ENCODE measurements at places on chromosomes 11 and 22. TPM values are rescaled to one million over a fixed set of nuclear protein-coding genes. Genes with fewer than 3 reads are reported as not detected.

DNA sequence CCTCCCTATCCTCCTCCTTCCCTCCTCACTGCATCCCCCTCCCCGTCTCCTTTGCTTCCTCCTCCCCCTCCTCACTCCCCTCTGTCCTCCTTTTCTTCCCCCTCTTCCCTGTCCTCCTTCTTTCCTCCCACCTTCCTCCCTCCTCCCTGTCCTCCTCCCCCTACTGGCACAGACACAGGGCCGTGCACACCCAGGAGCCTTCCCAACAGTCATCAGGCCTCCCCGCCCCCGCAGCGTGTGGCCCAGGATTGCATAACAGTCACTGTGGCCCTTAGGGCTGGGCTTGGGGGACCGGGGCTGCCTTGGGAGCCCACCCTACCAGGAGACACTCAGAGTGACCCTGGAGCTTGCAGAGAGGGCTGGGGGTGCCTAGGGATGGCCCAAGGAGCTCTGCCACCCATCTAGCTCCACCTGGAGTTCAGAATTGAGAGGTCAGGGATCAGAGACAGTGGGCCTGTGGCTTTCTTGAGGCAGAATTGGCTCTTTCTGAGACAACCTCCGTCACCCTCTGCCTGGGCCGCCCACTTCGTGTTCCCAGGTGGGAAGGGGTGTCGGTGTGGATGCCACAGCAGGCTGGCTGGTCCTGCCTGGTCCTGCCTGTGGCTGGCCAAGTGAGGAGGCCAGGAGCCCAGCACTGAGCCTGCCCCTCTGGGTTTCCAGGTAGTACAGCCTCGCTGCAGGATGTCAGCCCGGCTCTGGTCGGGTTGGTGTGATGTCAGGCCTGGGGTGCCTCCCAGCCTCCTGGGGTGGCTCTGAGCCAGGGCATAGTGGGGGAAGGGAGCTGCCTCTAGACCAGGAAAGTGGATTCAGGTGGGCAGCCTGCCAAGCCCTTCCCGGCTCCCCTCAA is 1.6 kb downstream of the SPI1 start:
- no peak overlapping the region for H3K27ac ChIP-seq
- no peak for DNase-seq
- no peak overlapping the region for H3K4me3 ChIP-seq
- no peaks in the 10 kb centered on the region for H3K4me1 ChIP-seq

- DNase-seq = no peak
- no peaks in the 10 kb centered on the region for H3K27me3 ChIP-seq
- no peak overlapping the region for H3K27ac ChIP-seq
Measured at GRCh38 chr11:28268925-28269324, 160.7 kb downstream of the METTL15 start.

GRCh38 chr22:26025626-26026025 is 143.6 kb upstream of the SEZ6L start:
- H3K36me3 ChIP-seq = no peaks in the 10 kb centered on the region
- no peak for DNase-seq
- H3K4me3 ChIP-seq = no peak overlapping the region
- no peaks in the 10 kb centered on the region for H3K4me1 ChIP-seq

DNA sequence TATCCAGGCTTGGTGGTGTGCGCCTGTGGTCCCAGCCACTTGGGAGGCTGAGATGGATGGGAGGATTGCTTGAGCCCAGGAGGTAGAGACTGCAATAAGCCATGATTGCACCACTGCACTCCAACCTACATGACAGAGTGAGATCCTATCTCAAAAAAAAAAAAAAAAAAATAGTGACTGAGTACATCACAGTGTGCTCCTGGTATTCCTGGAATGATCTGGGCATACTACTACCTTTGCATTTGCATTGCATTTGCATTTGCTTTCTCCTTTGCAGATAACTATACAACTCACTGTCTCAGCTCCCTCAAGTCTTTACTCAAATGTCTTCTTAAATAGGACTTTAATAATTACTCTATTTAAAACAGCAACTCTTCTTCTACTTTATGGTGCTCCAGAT is 51.8 kb downstream of the DLG2 start:
- peaks cover 8% of the 10 kb centered on the region for H3K27me3 ChIP-seq
- no peaks in the 10 kb centered on the region for H3K4me1 ChIP-seq
- peaks cover 1% of the 10 kb centered on the region for H3K36me3 ChIP-seq
- no peak for DNase-seq

DNA sequence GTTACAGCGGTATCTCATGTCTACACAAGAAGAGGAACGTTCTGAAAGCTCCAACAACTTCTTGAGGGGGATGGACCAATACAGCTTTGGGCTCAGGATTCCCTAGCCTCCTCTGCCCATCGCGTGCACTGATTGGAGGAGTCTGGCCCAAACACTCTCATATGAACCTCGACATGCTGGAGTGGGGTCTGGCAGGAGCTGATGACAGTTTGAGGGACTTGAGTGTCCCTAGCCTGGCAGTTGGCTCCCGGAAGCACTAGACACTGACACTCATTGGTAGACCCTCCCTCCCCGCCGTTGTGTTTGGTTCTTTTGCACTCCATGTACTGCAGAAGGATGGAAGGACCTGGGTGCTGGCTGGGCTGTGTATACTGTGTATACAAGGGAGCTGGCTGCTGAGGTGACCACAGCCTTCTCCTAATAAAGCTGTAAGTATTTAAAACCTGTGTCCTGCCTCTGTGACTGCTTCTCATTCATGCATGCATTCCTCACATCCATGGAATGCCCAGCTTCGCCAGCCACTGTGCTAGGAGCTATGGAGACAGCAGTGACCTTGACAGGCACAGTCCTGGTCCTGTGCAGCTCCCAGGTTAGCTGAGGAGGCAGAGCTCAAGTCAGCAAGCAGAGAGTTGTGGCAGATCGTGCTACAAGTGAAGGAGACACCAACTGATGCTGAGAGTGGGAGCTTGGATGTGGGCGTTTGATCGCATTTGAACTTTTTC is 27.9 kb downstream of the ADAMTS15 start:
- no peak overlapping the region for H3K4me3 ChIP-seq
- H3K36me3 ChIP-seq = no peaks in the 10 kb centered on the region
- peak; percentile 31 for DNase-seq

DNA sequence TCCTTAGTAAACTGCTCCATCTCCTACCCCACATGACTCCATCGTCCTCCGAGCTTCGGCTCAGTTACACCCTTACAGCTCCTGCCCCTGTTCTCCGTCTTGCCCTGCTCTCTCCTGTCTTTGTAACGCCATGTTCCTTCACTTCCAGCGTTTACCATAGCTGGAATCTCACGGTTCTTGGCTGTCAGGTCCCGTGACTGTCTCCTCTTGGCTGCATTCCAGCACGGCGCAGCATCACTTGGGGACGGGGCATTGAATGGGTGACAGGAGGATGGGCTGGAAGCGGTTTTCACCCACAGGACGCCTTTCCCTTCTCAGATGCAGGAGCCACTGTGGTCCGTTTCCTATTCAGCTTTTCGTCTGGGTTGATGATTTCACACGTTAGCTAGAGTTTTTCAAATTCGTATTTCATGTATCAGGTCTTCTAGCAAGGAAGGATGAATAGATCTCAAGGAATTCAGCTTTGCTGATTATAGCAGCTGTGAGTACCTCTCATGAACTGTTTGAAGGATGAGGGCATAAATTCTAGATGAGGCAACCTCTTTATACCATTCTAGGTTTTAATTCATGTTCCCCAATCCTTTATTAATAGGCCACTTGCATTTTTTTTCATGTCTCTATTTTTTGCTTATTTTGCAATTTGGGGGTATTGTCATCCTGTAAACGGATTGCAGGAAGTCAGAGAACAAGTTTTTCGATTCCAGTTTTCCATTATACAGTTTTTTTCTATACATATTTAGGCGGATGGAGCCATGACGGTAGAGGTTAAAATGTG is 29.1 kb downstream of the ZBED4 start:
- H3K4me3 ChIP-seq = no peak overlapping the region
- H3K4me1 ChIP-seq = peaks cover 43% of the 10 kb centered on the region
- peak overlapping the region; percentile 4 for H3K27ac ChIP-seq
- no peak for DNase-seq
- H3K27me3 ChIP-seq = no peaks in the 10 kb centered on the region
- peaks cover 53% of the 10 kb centered on the region for H3K36me3 ChIP-seq

DNA sequence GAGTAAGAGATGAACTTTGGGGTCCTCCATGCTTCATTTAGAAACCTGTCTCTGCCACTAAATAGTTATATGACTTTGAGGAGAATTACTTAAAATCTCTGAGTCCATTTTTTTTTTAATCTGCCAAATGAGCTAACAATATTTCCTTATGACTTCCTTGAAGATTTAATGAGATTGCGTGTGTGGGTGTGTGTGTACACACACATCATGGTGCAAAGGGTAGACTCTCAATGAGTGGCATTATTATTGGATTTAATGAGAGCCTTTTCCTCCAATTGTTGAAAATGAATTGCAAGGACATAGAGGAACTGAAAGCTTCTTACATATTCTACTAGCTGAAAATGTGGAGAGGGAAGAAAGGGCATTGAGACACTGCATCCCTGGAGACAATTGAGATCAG is 573.5 kb upstream of the LUZP2 start:
- no peaks in the 10 kb centered on the region for H3K36me3 ChIP-seq
- H3K4me1 ChIP-seq = no peaks in the 10 kb centered on the region

GRCh38 chr22:48727454-48728058 is 1100.1 kb downstream of the BRD1 start:
- H3K4me1 ChIP-seq = no peaks in the 10 kb centered on the region
- no peak overlapping the region for H3K4me3 ChIP-seq
- H3K36me3 ChIP-seq = no peaks in the 10 kb centered on the region
- no peak for DNase-seq
- H3K27me3 ChIP-seq = no peaks in the 10 kb centered on the region
- no peak overlapping the region for H3K27ac ChIP-seq

DNA sequence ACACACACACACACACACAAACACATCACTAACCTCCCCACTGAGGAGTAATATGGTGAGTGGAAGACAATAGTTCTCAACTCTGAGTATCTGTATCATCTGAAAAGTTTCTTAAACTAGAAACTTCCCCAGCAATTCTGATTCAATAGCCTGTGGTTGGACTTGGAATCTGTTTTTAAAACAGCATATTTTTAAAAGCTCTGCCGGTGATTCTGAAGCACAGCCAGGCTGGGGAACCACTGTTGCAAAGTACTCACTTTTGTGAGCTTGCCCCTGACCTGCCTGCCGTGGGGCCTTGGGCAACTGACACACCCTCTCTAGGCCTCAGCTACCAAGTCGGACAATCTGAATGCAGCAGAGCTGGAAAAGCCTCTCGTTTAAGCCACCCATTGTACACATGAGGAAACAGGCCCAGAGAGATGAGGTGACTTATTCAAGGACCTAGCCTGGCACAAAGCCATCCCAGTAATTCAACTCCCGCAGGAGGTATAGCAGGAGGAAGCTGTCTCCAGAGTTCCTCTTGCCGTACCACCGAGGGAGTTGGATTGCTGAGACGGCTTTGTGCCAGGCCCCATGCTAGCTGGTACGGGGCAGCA is 8.9 kb downstream of the SLC15A3 start:
- DNase-seq = no peak
- H3K27me3 ChIP-seq = peaks cover 2% of the 10 kb centered on the region
- no peak overlapping the region for H3K4me3 ChIP-seq
- no peaks in the 10 kb centered on the region for H3K36me3 ChIP-seq
- peaks cover 2% of the 10 kb centered on the region for H3K4me1 ChIP-seq

GRCh38 chr11:122271137-122271536 is 155.1 kb upstream of the BLID start:
- H3K27me3 ChIP-seq = no peaks in the 10 kb centered on the region
- H3K4me1 ChIP-seq = no peaks in the 10 kb centered on the region
- H3K4me3 ChIP-seq = no peak overlapping the region
- H3K36me3 ChIP-seq = no peaks in the 10 kb centered on the region
- no peak overlapping the region for H3K27ac ChIP-seq
- DNase-seq = no peak

- no peaks in the 10 kb centered on the region for H3K4me1 ChIP-seq
- H3K27ac ChIP-seq = no peak overlapping the region
- H3K4me3 ChIP-seq = no peak overlapping the region
- no peaks in the 10 kb centered on the region for H3K27me3 ChIP-seq
- no peaks in the 10 kb centered on the region for H3K36me3 ChIP-seq
- DNase-seq = no peak
Measured at GRCh38 chr11:2731130-2732125, 31.6 kb upstream of the KCNQ1OT1 start.

DNA sequence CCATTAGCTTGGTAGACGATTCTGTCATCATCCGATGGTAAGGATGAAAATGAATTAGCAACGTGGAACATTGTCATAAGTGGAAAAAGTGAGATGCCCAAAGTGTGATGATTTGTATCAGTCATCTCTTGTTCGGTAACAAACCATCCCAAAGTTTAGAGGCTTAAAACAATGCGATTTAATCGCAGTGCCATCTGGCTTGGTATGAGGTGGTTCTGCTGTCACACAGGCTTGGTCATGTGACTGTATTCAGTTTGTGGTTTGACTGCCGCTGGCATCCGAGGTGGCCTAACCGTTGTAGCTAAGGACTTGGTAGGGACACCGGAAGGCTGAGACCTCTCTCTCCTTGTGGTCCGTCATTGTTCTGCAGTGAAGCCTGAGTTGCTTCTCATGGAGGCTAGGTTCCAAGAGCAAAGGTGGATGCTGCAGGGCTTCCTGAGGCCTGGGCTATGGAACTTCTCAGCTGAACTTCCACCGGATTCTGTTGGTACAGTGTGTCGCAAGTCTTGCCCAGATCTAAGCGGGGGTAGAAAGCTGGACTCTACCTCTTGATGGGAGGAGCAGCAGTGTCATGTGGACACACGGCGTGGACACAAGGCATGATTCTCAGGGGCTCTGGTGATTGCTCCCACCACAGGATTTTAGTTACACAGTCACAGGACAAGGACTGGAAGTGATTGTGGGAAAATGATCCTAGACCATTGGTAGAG is 36.3 kb downstream of the BCR start:
- DNase-seq = peak; percentile 71
- peaks cover 59% of the 10 kb centered on the region for H3K4me1 ChIP-seq
- H3K27ac ChIP-seq = peak overlapping the region; percentile 63
- no peaks in the 10 kb centered on the region for H3K27me3 ChIP-seq
- H3K4me3 ChIP-seq = no peak overlapping the region

- no peaks in the 10 kb centered on the region for H3K36me3 ChIP-seq
- no peaks in the 10 kb centered on the region for H3K4me1 ChIP-seq
- no peak for DNase-seq
- peaks cover 25% of the 10 kb centered on the region for H3K27me3 ChIP-seq
- H3K27ac ChIP-seq = no peak overlapping the region
Measured at GRCh38 chr22:48494256-48494967, 1333.3 kb downstream of the BRD1 start.

DNA sequence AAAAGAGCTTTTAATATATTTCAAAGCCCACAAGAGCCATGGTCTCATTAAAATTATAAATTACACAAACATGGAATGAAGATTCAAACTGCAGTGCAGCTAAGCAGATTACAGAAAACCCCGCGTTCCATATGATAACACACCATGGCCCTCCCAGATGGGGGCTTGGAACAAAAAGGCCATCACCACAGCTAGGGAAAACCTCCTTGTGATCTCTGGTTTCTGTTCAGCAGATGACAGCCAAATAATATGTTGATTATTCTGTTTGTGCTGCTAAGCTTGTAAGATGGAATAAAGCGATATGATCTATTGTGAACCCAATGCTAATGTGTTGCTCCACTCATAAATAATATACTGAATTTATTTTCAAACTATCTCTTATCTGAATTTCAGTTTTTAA is 28.5 kb downstream of the IMMP1L start:
- no peak overlapping the region for H3K27ac ChIP-seq
- no peaks in the 10 kb centered on the region for H3K4me1 ChIP-seq
- H3K4me3 ChIP-seq = no peak overlapping the region
- DNase-seq = no peak
- no peaks in the 10 kb centered on the region for H3K36me3 ChIP-seq
- no peaks in the 10 kb centered on the region for H3K27me3 ChIP-seq

FJX1 gene
- 0.33 TPM for total RNA-seq

IL18 gene
- 0.33 TPM for total RNA-seq

SULT4A1 gene
- total RNA-seq = not detected

CRYAB gene
- not detected for total RNA-seq

MIOX gene
- total RNA-seq = 0.23 TPM

OR6T1 gene
- total RNA-seq = not detected

TPBGL gene
- 0.07 TPM for total RNA-seq

CFAP300 gene
- total RNA-seq = not detected

TP53AIP1 gene
- total RNA-seq = not detected

SIPA1 gene
- 267 TPM for total RNA-seq

MS4A4E gene
- total RNA-seq = not detected

Data from activated CD8-positive, alpha-beta memory T cell treated with anti-CD3 and anti-CD28 coated beads, Interleukin-2, amount 10 ng/mL, durations not matched to agents 7 days and 5 days (primary cell).